Substantia nigra (tissue), 51 donors: ENCODE measurements at places on chromosomes 3 and 15.

GRCh38 chr15:90126022-90126421 lies 23.8 kb upstream of the IDH2 start:
- DNase-seq, result no peak

DNA sequence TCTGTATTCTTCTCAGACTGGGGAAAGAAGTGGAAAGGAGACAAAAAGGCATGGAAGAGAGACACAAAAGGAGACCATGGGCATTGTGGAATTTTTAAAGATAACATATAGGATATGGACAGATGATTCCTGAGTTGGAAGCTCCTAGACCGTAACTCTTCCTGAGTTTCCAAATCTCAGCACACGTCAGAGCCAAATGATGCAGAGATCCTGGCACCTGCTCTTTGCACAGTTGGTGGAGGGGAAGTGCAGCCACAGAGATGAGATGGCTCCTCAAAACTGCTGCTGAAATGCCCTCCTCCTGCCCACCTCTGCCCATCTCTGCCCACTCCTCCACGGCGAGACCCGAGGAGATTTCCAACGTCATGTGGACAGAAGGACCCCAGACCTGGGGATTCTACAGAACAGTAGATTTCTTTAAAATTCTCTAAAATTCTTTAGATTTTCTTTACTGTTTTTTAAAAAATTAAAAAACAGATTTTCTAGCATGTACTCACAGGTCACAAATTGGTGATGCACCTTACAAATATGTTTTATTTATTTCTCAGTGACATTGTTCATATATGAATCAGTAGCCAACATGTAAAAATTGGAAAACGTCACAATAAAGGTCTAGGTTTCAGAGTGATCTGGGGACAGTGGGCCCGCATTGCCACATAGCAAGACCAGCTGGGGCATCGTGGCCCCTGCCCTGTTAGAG lies 8.1 kb downstream of the CPN2 start:
- DNase-seq, result no peak

DNA sequence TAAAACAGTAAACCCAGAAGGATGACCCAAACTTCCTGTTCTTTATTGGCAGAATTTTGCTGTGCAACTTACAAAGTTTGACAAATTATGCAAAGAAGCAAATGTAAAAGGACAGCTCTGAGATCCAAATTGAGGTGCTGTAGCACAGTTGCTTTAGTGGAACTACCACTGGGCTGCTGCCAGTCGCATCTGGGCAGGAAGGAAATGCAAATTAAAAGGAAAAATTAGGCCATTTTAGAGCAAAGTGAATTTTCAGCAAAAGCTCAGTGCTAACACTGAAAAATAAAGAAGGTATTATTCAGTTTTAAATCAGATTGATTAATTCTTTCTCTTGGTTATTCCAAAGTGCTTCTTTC lies 104.5 kb downstream of the ZMAT3 start:
- no peak for DNase-seq

DNA sequence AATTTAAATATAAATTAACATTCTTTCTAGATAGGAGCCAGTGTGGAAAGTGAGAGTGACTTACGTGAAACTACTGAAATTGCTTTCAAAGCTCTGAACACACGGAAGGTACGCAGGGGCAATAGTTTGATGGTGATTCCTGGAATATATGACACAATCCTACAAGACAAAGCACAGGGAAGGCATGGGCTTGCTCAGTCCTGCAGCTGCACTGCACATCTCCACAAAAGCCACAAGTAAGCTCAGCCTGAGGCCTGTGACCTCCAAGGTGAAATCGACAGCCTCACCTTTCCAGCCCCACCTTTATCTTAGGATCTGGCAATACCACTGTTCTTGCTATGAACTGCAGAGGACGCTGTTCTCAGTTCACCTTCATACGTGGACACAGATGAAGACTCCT lies 109.3 kb upstream of the SCN10A start:
- DNase-seq, result no peak

- no peak for DNase-seq
Observed at GRCh38 chr15:85963262-85963760, 116.4 kb upstream of the AGBL1 start.
